ENCODE measurements at places on chromosomes 11 and 22.

DNA sequence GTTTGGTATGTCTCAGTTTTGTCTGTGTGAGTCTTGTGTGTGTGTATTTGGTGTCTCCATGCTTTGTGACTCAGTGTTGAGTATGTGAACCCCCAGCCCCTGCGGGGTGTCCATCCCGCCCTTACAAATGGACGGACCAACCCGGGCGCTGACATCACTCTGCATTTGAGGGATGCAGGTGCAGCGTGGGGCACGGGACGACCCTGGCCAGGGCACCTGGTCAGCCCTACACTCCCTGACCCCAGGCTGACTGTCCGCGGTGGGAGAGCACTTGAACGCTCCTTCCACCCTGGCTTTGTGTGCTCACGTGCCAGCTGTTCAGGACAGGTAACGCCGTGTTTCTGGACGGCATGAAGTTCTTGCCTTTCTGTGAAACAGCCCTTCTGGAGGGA is 369.0 kb downstream of the BRD1 start:
- DNase-seq: no peak

- no peak for DNase-seq
Observed at GRCh38 chr11:7969756-7970646, 4.8 kb upstream of the NLRP10 start.

DNA sequence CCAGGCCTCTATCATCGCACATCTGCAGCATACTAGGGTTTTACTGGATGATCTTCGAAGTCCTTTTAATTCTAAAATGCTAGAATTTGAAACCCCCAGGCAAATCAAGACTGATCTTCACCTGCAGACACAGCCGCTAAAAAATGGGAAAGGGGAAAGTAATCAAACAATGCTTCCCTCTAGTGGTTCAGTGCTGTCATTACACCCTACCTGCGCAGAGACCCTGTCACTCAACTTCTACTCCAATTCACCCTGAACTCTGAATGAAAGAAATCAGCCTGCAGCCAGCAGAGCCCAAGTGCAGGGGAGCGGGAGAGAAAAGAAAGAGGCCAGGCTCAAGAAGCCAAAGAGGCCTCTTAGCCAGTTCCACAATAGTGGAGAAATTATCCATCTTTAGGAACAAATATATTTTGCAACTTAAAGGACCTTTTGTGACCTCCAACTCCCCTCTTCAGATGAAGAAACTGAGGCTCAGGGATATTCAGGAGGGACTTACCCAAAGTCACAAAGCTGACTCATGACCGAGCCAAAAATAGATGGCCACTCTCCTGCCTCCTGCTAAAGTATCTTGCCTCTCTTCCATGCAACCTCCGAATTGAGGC is 33.0 kb downstream of the SERGEF start:
- peak; percentile 60 for DNase-seq

DNA sequence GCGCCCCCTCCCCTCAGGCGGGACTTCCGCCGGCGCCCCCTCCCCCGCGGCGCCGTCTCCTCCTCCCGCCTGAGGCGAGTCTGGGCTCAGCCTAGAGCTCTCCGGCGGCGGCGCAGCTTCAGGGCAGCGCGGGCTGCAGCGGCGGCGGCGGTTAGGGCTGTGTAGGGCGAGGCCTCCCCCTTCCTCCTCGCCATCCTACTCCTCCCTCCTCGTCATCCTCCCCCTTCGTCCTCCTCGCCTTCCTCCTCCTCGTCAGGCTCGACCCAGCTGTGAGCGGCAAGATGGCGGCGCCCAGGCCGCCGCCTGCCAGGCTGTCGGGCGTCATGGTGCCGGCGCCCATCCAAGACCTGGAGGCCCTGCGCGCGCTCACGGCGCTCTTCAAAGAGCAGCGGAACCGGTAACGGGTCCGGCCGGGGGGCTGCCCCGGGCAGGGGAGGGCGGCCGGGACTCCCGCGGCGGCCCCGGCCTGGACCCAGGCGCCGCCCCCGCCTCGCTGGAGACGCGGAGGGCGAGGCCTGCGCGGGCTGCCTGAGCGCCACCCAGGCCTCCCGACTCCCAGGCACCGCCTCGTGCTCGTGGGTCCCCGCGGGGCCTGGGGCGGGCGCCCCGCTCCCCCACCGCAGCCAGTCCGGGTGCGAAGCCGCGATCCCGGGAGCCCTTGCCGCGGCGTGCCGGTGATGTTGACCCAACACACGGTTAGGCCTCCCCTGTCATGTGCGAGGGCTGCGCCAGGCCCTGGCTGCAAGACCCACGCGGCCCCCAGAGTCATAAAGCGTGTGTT is at the start of gene ATXN10:
Gene ATXN10, plus strand, starts transcription at position 52 of the 781 bp plus-strand sequence. Its CDS starts 230 bp downstream, at position 282.
- peak; percentile 15 for DNase-seq

- DNase-seq: peak; percentile 14
Observed at GRCh38 chr22:19105867-19106802, 16.1 kb downstream of the DGCR2 start.

DNA sequence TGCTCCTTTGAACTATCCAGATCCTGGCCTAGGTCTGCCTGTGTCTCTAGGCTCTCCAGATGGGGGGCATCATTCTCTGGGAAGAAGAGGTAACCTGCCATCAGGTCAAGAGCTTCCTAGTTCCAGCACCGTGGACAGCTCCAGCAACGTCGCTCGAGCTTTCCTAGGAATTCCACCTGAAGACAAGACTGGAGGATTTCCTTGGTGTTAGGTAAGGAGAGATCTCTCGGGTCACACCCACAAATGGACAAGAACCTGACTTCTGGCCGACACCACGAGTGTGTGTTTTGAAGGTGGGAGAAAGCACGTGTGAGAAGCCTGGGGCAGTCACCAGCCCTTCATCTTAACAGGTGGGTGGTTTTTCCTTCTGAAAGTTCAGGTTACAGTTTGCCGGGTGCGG is 1.2 kb downstream of the PRG3 start:
- no peak for DNase-seq

DNA sequence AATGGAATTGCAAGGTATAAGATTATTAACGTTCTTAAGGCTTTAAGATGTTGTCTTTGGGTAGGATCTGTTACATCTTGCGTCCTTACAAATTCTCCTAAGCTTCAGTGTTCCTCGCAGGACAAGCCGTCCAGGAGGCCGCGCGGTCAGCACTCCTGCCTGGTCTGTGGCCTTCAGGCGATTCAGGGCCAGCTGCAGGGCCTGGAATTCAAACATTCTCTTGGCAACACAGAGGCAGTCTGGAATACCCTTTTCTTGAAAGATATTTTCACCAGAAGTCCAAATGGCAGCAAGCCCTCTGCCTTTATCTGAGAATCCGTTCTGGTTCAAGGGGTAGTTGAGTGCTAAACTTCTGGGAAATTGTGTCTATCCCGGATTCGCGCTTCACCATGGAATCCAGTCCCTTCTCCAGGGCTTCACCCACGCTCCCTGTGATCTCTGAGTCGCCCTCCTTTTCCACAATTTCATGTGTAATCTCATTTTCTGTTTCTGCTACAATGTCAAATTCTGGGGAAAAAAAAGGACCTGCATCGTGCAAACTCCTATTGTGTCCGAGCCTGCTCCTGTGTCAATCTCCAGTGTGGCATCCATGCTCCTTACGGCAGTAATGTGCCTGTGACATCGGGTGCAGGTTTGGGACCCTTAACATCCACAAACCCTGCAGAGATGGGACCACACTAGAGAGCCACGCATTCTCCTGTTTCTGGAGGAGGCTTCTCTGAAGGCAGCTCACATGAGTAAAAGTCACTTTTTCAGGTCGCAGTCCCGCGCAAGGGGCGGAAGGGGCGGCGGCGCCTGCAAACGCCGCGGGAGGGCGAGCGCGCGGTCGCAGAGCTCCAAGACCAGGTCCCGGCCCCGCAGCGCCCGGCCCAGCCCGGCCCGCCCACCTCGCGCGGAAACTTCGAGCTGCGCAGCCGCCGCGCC is 25.4 kb upstream of the SORL1 start:
- DNase-seq: peak; percentile 32

- DNase-seq: peak; percentile 36
Observed at GRCh38 chr11:10478574-10479550, 23.8 kb downstream of the AMPD3 start.

GRCh38 chr11:48066881-48067800 is 86.8 kb downstream of the PTPRJ start:
- peak; percentile 13 for DNase-seq

GRCh38 chr22:36544107-36544620 is 15.2 kb upstream of the EIF3D start:
- no peak for DNase-seq

DNA sequence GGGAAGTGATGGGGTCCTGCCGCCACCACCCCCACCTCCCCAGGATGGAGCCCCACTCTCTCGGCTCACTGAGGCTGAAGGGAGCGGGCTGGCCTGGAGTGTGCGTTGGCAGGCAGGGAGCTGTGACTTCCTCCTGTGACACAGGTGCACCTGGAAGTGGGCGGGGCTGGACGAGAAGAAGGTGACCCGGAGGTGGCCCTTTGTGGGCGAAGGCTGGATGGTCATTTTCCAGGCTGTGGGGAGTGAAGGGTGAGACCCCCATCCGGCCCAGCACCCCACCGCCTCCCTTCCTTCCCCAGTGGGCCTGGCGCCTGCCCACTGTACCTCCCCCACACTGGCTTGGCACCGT is 15.3 kb downstream of the IL17REL start:
- DNase-seq: no peak

- no peak for DNase-seq
Observed at GRCh38 chr11:62547691-62548281, 1.2 kb upstream of the AHNAK start.

GRCh38 chr11:102428696-102429095 is 23.9 kb downstream of the TMEM123 start:
- DNase-seq: no peak

- no peak for DNase-seq
Observed at GRCh38 chr11:69643646-69644045, 2.7 kb downstream of the CCND1 start.

GRCh38 chr11:12785901-12786300 is 111.7 kb downstream of the TEAD1 start:
- DNase-seq: peak; percentile 15

GRCh38 chr22:36922105-36922608 is 8.7 kb downstream of the CSF2RB start:
- DNase-seq: no peak

DNA sequence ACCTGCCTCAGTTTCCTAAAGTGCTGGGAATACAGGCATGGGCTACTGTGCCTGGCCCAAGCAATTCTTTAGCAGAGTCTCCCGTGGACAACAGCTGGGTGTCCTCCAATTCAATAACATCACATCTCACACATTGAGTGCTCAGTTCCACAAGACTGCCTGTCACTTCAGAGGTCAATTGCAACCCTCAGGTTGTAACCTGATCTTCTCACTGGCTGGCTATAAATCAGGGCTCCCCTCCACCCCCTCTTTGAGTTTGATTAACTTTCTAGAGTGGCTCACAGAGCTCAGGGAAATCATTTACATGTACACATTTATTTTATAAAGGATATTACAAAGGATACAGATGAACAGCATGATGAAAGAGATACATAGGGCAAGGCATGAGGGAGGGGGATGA is 68.1 kb downstream of the MCHR1 start:
- DNase-seq: no peak

DNA sequence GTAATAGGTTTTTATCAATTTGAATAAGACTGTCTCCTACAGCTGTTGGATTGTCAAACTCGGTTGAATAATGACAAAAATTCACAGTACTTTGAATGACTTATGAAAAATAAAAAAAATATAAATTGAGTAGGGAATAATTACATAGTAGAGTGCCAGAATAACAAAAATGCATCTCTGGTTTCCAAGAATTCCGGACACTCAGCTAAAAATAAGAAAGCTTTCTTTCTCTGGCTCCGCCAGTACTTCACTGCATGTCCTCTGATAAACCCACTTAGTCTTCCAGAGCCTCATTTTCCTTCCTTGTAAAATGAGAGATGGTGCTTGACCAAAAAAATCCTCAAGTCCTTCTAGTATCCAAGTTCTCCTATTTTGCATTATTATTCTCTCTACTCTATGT is 374.6 kb upstream of the LUZP2 start:
- no peak for DNase-seq

- no peak for DNase-seq
Observed at GRCh38 chr11:10696468-10697322, 3.1 kb upstream of the IRAG1 start.
